ENCODE measurements at places on chromosomes 1 and 21.

GRCh38 chr1:168112673-168113305 lies 23.9 kb downstream of the GPR161 start:
- DNase-seq: peak; percentile 53

GRCh38 chr21:22250355-22250754 lies 1252.1 kb downstream of the NCAM2 start:
- no peak for DNase-seq

- DNase-seq: no peak
These were observed 6.8 kb downstream of the HAO2 start for GRCh38 chr1:119375366-119375765.

DNA sequence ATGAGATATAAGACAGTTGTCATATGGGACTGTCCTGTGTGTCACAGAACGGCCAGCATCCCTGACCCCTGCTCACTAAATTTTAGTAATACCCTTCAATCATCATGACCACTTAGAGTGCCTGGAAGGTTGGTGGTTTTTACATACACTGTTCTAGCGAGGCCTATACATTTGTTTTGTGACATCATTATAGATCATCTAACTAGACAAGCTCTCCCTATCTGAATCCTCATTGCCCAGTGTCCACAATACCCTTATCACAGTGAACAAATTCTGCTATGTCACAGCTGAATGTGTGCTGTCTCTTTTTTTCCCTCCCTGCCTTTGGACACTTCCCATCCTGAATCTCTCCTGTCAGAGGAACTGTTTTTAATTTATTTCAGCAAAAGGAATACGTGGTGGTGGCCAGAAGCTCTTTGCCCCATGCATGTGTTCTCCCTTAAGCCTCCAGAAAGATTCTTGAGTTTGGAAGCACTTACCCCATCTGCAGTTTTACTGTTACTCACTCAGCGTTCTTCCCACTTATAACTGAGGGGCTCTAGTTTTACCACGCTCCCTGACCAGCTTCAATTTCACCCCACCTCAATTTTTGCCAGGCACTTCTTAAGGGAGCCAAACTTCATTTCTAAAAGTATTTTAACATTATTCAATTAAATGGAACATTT lies 70.3 kb downstream of the OLFML2B start:
- no peak for DNase-seq

GRCh38 chr21:37917612-37918011 lies 1.4 kb upstream of the KCNJ6 start:
- DNase-seq: no peak

- no peak for DNase-seq
These were observed 38.3 kb upstream of the GBP5 start for GRCh38 chr1:89310976-89311375.

DNA sequence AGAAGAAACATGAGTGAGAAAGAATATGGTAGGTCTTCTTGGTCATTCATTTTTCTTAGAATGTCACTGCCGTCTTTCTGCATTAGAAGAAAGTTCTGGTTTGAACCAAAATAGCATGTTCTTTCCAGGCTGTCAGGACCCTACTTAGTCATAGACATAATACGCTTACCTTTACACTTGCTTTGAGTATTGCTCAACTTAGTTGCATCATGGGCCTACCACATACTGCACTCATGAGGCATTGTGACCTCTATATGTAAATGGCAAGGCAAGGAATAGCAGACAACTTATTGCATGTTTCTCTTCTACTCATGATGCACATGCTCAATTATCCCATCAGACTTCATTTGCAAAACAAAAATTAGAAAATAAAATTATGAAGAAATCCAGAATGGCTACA lies 415.0 kb downstream of the HLX start:
- no peak for DNase-seq

GRCh38 chr1:7669559-7670311 lies 101.4 kb upstream of the VAMP3 start:
- DNase-seq: peak; percentile 33

- no peak for DNase-seq
These were observed 2.4 kb upstream of the WNT3A start for GRCh38 chr1:228004331-228004855.

DNA sequence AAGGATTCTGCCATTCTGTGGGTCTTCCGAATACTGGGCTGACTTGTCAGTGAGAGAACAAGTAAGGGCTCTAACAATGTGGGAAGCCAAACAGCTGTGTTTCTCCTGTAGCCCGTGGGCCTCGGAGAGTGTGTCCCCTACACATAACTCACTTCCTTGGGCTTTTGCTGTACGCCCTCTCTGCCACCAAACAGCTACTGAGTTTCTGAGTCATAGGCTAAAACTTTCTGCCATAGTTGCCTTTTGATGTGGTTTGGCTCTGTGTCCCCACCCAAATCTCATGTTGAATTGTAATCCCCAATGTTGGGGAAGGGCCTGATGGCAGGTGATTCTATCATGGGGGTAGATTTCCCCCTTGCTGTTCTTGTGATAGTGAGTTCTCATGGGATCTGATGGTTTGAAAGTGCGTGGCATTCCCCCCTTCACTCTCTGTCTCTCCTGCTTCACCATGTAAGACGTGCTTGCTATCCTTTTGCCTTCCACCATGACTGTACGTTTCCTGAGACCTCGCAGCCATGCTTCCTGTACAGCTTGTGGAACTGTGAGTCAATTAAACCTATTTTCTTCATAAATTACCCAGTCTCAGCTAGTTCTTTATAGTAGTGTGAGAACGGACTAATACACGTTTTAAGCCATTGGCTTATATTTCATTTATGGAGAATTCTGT lies 194.8 kb upstream of the HMCN1 start:
- no peak for DNase-seq

- no peak for DNase-seq
These were observed 212.8 kb downstream of the PBX1 start for GRCh38 chr1:164771619-164772361.

GRCh38 chr1:171898941-171899340 lies 57.6 kb downstream of the DNM3 start:
- no peak for DNase-seq

DNA sequence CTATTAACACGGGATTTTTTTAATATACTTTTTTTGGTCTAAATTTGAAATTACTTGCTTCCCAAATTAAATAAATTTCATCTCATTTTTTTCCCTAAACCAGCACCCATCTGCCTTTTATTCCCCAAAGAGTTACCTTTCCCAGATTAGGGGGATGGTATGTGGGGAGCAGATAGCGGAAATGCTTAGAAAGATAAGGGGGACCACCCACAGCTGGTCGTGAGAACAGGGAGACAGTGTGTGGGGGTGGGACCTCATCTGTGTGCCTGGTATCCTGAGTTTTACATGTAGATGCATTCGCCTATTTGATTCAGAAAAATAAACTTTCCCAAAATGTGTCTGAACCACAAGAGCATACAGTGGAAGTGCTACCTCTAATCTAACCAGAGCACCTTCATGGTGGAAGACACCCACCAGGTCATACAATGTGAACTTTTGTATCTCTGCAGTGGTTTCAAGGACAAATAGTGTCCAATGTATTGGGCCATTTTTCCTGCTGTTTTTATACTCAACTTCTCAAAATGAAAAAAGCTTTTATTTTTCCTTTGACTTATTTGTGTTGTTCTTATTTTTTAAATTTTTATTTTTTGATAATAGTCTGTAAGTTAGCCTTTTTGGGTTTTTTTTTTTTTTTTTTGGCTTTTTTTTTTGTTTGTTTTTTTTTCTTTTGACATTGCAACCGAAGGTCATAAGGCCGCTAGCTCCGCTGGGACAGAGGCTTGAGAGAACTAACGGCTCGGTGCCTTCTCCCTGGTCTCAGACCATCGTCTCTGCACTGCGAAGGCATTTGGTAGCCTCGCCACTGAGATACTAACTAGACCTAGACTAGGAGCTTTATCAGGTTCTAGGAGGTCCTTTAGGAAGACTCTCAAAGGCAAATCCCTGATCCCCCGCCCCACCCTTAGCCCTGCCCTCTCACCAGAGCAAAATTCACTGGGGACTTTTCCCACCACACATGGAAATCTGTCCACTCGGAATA lies 263.2 kb downstream of the TM2D1 start:
- no peak for DNase-seq

GRCh38 chr1:168867941-168868634 lies 139.1 kb upstream of the DPT start:
- no peak for DNase-seq

DNA sequence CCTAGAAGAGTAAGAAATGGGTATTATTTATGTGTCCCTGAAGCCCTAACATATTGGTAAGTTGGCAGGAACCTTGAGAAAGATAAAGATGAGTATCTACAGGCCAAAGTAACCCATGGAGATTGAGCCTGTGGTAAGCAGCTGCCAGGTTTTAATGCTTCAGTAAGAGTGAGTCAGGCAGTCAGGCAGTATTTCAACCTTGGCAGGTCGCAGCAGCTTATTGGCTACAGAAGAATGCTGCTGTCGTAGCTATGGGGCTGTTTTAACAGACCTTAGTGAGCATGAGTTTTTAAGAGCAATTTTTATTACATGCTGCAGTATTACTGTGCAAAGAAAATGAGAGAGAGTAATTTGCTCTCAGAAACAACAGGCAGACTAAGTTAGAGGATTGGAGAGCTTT lies 10.3 kb upstream of the SLC30A10 start:
- no peak for DNase-seq

DNA sequence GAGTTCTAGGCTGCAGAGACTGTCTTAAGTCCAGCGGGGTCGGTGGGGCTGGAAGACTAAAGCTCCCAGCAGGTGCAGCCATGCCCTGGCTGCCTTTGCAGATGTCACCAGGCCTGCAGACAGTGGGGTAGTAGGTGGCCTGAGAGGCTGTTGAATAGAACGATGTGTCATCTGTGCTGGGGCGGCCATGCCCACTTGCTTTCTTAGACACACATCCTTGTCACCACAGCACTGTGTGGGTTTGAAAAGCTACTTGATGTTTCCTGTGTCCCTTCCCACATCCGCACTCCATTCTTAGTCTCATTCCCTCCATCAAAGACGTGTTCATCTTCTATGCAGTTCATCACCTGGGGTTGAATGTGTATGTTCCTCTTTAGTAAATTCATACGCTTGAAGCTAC lies 184.5 kb upstream of the TMEM51 start:
- no peak for DNase-seq

DNA sequence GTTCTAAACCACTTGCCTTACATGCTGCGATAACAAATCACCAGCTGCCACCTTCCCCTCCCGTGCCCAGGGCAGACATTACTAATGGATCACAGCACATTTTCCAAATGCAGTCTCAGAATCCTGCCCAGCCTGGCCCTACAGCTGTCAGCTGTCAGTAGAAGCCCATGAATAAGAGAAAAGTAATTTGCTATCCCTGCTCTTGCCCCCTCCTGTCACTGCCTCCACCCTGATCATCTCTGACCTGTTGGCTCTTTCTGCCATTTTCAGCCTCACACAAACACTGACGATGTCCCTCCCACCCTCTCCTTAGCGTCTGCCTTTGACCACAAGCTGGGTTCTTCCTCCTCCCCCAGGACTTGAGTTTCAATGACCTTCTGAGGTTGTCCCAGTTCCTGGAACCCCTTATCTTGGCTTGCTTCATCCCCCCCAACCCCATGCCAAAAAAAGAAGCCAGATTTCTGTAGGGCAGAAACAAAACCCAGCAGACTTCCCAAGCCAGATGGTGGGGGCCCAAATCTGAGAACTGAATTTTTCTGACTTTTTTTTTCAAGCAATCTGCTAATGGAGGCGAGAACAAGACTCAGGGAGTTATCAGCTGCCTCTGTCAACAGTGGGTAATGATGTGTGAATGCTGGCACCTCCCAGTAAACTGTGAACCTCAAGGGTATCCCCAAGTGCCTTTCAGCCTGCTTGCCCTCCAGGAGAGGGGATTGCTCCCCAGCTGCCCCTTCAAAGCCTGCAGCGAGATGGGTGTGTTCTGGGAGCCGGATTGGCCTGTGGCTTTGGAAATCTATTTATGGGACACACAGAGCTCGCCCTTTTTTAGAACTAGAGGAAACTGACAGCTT lies 216.5 kb upstream of the VAMP3 start:
- DNase-seq: no peak

DNA sequence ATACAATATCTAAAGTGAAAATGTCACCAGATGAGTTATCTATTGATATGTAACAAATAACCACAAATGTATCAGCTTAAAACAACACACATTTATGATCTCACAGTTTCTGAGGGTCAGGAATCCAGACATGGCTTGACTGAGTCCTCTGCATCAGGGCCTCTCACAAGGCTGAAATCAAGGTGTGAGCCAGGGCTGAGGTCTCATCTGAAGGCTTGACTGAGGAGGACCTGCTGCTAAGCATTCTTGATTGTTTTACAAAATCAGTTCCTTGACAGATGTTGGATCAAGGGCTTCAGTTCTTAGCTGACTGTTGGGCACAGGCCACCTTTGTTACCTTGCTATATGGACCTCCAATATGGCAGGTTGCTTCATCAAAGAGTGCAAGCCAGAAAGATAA lies 483.7 kb downstream of the CAMTA1 start:
- no peak for DNase-seq

GRCh38 chr1:229951856-229952534 lies 115.0 kb upstream of the GALNT2 start:
- DNase-seq: no peak

- no peak for DNase-seq
These were observed 20.2 kb upstream of the GNPAT start for GRCh38 chr1:231220801-231221200.

DNA sequence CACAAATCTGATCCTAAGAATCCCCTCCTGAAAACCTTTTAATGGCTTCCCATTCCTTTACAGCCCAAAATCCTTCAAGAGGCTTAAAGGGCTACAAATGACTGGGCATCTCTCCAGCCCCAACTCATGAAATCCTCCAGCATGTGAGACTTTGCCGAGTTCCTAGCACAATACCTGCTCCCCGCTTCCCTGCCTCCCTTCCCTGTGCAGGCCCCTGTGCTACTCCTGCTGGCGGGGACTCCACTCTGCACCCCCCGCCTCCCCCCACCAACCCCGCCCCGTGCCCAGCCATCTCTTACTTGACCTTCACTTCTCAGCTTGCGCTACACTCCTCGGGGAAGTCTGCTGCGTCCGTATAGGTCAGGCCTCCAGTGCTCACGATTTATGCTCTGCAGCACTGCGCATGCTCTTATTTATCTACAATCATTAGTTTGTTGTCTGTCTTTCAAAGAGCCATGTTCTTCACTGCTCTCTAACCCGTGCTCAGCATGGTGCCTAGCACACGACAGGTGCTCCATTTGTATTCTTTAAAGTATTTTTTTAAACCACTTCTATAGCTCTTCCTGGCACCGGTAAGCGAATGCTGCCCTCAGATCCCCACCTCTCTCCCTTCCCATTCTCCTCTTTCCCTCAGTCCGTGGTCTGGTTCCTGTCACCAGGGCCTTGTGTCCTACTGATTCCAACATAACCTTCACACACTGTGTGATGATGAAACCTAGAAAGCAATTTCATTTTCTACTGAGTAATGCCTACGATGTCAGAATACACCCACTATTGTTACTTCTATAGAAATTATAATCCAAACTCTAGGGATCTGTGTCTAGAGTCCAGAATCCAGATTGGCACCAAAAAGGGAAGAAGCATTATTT lies 37.5 kb upstream of the PLA2G2C start:
- no peak for DNase-seq

Measured in HAP-1 (cell line).